ENCODE measurements at places on chromosomes 2 and 18. TPM values are rescaled to one million over a fixed set of nuclear protein-coding genes. Genes with fewer than 3 reads are reported as not detected.

Gene MALL
- not detected for polyA plus RNA-seq

Gene GLI2
- polyA plus RNA-seq: not detected

Gene UBR3
- 4.7 TPM for polyA plus RNA-seq

Gene MATN3
- polyA plus RNA-seq: not detected

Gene ELOA2
- polyA plus RNA-seq: not detected

Gene MC5R
- 0.13 TPM for polyA plus RNA-seq

Gene MRO
- polyA plus RNA-seq: 0.01 TPM

Gene ADAM17
- polyA plus RNA-seq: 34.8 TPM

DNA sequence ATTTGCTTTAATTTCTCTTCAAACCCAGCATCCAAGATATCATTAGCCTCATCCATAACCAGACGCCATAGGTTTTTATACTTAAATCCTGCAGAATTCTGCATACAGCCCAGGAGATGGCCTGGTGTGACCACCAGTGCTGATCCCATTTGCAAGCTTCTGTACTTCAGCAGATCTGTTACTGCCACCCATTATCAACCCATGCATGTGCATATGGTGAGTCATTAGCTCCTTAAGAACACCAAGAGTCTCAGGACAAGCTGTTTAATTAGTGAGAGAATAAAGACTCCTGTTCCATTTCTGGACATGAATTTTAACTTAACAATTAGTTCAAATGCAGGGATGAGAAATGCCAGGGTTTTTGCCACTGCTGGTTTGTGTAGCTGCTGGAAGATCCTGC, 110.7 kb upstream of the TANK start:
- no peak for DNase-seq
- H3K36me3 ChIP-seq: no peaks in the 10 kb centered on the region
- no peak overlapping the region for H3K27ac ChIP-seq
- no peaks in the 10 kb centered on the region for H3K27me3 ChIP-seq
- no peak overlapping the region for H3K4me3 ChIP-seq
- H3K4me1 ChIP-seq: no peaks in the 10 kb centered on the region

DNA sequence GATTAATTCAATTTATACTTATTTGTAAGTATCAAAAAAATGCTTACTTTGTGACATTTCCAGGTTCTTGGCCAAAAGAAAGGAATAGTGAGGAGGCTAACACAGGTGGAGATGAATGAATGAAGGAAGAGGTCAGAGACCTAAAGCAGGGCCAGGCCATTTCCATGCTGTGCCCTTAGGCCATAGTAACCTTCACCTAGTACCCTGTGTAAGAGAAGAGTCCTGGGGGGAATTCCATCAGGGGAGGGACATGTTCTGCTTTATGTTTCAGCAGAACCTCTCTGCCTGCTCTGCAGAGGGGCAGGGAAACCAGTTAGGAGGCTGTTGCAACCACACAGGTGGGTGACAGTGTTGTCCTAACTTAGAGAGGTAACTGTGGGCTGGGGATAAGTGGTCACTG, 204.2 kb upstream of the CDH20 start:
- no peak for DNase-seq
- H3K4me3 ChIP-seq: no peak overlapping the region
- no peak overlapping the region for H3K27ac ChIP-seq
- no peaks in the 10 kb centered on the region for H3K27me3 ChIP-seq
- no peaks in the 10 kb centered on the region for H3K4me1 ChIP-seq

DNA sequence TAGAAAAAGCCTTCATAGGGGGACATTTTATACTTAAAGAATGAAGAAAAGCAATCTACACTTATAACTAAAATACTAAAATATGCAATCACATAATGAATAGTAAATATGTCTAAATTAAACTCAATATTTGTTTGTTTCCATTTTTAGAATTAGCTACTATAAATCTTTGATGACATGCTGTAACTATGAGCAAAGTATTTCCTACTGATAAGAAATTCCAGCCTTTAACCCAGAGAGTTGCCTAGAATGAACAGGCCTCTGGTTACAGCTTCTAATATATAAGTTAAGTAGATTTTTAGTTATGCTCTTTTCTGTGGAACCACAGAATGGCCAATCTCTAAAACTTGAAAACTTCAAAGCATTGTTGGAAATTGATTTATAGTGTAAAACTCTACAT, 1465.6 kb upstream of the ZEB2 start:
- H3K27me3 ChIP-seq: no peaks in the 10 kb centered on the region
- H3K4me1 ChIP-seq: no peaks in the 10 kb centered on the region
- no peak for DNase-seq

GRCh38 chr18:10400534-10401307, 53.7 kb upstream of the APCDD1 start:
- peak overlapping the region; percentile 46 for H3K27ac ChIP-seq
- no peaks in the 10 kb centered on the region for H3K36me3 ChIP-seq
- no peak overlapping the region for H3K4me3 ChIP-seq
- peaks cover 33% of the 10 kb centered on the region for H3K4me1 ChIP-seq
- no peaks in the 10 kb centered on the region for H3K27me3 ChIP-seq
- DNase-seq: peak; percentile 89

- H3K36me3 ChIP-seq: no peaks in the 10 kb centered on the region
- peaks cover 45% of the 10 kb centered on the region for H3K4me1 ChIP-seq
- DNase-seq: peak; percentile 54
- H3K4me3 ChIP-seq: peak overlapping the region; percentile 30
These were observed 762 bp upstream of the GAD1 start for GRCh38 chr2:170815746-170816503.

GRCh38 chr2:159082119-159082518, 113.7 kb downstream of the TANC1 start:
- H3K4me3 ChIP-seq: no peak overlapping the region
- H3K27me3 ChIP-seq: no peaks in the 10 kb centered on the region
- H3K27ac ChIP-seq: no peak overlapping the region
- no peaks in the 10 kb centered on the region for H3K4me1 ChIP-seq

DNA sequence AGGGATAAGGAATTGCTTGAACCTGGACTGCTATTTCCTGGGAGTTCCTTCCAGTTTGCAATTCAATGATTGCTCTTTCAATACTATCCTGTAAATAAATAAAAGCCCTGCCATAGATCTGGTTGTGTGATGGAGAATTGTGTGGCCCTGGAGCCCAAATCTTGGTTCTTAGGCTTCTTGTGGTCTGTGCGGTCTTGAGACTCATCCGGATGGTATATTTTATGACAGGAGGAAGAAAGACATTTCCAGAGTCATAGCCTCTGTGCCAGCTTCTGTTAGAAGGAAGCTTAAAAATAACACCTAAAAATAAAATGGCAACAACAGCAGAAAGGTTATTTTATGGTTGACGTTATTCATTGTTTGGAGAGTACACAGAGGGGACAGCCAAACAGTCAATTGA, 137.7 kb downstream of the ABCA12 start:
- H3K36me3 ChIP-seq: no peaks in the 10 kb centered on the region
- no peaks in the 10 kb centered on the region for H3K27me3 ChIP-seq
- H3K27ac ChIP-seq: no peak overlapping the region
- DNase-seq: no peak
- H3K4me1 ChIP-seq: no peaks in the 10 kb centered on the region

DNA sequence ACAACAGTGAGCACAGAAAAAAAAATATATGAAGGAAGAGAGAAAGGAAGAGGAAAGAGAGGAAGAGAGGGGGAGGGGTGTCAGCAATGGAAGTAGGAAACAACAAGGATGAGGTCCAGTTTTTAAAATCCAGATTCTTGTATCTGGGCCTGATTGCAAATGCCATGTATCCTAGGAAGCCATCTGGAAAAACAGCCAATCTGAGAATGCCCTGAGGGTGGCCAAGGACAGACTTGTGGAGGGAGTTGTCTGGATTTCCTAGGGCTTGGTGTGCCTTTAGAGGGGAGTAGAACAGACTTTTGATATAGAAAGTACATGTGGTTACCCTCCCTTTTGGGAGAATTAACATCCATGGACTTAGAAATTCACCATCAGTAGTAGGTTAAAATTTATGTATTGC, 47.1 kb downstream of the PRKCE start:
- peaks cover 19% of the 10 kb centered on the region for H3K4me1 ChIP-seq
- no peaks in the 10 kb centered on the region for H3K36me3 ChIP-seq
- no peak for DNase-seq
- H3K27ac ChIP-seq: no peak overlapping the region
- H3K27me3 ChIP-seq: no peaks in the 10 kb centered on the region
- no peak overlapping the region for H3K4me3 ChIP-seq

GRCh38 chr2:20672201-20672951, 5.4 kb downstream of the GDF7 start:
- peaks cover 2% of the 10 kb centered on the region for H3K4me1 ChIP-seq
- H3K27ac ChIP-seq: no peak overlapping the region
- no peak for DNase-seq
- peaks cover 63% of the 10 kb centered on the region for H3K27me3 ChIP-seq
- H3K4me3 ChIP-seq: no peak overlapping the region

DNA sequence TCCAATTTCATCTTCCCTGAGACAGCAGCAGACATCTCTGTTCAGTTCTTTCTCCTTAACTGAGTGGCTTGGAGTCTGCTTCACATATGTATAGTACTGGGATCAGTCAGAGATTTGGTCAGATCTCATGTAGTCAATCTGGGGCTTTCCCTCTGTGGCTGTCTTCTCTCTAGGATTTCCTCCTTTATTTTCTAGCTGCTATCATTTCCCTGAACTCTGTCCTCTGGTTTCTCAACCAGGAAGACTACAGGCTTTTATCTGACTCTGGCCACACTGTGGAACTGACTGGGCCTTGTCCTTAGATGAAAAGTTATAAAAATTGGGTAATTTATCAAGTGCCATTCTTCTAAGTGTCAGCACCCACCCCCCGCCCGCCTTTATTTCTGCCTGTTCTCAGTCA, 121.0 kb downstream of the RAPGEF4 start:
- DNase-seq: no peak
- no peaks in the 10 kb centered on the region for H3K36me3 ChIP-seq
- H3K27me3 ChIP-seq: peaks cover 2% of the 10 kb centered on the region
- H3K4me3 ChIP-seq: no peak overlapping the region
- no peak overlapping the region for H3K27ac ChIP-seq
- no peaks in the 10 kb centered on the region for H3K4me1 ChIP-seq

GRCh38 chr2:120929829-120930228, 194.2 kb downstream of the GLI2 start:
- H3K36me3 ChIP-seq: no peaks in the 10 kb centered on the region
- no peak overlapping the region for H3K27ac ChIP-seq
- H3K4me1 ChIP-seq: no peaks in the 10 kb centered on the region
- DNase-seq: no peak
- H3K27me3 ChIP-seq: no peaks in the 10 kb centered on the region
- H3K4me3 ChIP-seq: no peak overlapping the region

GRCh38 chr2:165016772-165017411, 61.6 kb upstream of the SLC38A11 start:
- no peak overlapping the region for H3K4me3 ChIP-seq
- H3K4me1 ChIP-seq: peaks cover 3% of the 10 kb centered on the region
- H3K27me3 ChIP-seq: no peaks in the 10 kb centered on the region
- H3K36me3 ChIP-seq: no peaks in the 10 kb centered on the region
- no peak for DNase-seq

GRCh38 chr2:26607698-26608097, 33.5 kb downstream of the CIB4 start:
- no peak overlapping the region for H3K4me3 ChIP-seq
- H3K4me1 ChIP-seq: peaks cover 7% of the 10 kb centered on the region
- H3K27ac ChIP-seq: no peak overlapping the region
- H3K36me3 ChIP-seq: no peaks in the 10 kb centered on the region
- H3K27me3 ChIP-seq: no peaks in the 10 kb centered on the region

DNA sequence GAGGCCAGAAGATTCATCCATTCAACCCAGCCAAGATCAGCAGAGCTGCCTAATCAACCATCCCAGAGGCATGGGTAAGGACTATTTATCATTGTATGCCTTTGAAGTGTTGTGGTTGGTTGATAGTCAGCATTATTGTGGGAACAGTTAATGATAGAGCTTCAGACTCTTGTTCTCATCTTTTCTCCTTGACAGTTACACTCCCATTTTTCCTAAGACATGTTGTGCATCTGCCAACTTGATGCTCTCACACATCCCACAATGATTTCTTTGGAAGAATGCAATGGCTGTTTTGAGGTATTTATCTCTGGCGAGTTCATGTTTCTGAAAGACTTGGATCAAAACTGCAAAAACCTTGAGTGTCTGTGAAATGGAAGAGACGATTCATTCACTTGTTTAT, 55.4 kb downstream of the FASTKD2 start:
- no peak overlapping the region for H3K4me3 ChIP-seq
- no peak for DNase-seq
- no peaks in the 10 kb centered on the region for H3K36me3 ChIP-seq

GRCh38 chr2:144270951-144271350, 249.0 kb downstream of the ZEB2 start:
- no peaks in the 10 kb centered on the region for H3K36me3 ChIP-seq
- H3K4me3 ChIP-seq: no peak overlapping the region
- no peaks in the 10 kb centered on the region for H3K4me1 ChIP-seq
- no peak for DNase-seq
- H3K27ac ChIP-seq: no peak overlapping the region
- H3K27me3 ChIP-seq: no peaks in the 10 kb centered on the region

Data from CD14-positive monocyte (primary cell).